ENCODE measurements at places on chromosomes 16 and 17.

- no peak for DNase-seq
Observed at GRCh38 chr16:77060614-77061013, 130.4 kb upstream of the MON1B start.

DNA sequence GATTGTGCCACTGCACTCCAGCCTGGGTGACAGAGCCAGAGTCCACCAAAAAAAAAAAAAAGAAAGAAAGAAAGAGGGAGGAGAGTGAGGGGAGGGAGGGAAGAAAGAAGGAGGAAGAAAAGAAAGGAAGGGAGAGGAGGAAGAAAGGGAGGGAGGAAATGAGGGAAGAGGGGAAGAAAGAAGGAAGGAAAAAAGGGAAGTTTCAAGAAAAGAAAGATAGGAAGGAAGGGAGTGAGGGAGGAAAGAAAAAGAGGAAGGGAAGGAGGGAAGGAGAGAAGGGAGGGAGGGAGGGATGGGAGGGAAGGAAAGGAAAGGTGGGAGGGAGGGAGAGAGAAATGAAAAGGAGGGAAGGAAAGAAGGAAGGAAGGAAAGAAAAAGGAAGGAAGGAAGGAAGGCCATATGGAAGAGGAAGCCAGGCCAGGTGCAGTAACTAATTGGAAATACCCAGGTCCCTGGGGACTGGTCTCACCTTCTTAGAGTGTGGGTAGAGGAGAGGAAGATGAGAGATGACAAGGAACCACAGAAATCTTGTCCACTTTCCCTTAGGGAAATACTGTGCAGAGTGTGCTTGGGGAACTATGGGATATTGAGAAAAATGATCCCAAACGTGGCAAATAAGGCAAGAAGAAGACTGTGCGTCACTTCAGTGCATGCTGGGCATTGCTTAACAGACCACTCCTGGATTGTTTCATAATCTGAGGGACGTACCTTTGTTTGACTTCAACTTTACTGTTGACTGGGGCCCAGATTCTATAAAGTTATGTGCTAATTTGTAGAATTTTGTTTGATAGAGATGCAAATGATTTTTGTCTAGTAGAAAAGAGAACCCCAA, 15.1 kb upstream of the CSNK2A2 start:
- peak; percentile 1 for DNase-seq

DNA sequence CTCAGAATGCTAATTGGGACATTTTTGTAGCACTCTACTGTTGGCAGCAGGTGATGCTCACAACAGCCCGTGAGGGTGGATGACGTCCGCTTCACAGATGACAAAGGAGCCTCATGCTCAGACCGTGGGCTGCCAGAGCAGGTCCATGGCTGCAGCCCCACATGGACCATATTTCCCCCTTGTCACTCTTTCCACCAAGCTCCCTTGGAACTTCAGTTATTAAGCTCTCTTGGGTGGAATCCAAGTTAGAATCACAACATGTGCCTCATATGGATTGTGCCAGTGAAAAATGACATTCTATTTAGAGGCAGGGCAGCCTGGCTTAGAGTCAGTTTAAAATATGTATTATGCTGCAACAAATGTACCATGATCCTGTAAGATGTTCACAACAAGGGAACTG, 33.2 kb upstream of the STH start:
- no peak for DNase-seq

GRCh38 chr16:19432429-19432828, 14.7 kb downstream of the TMC5 start:
- peak; percentile 94 for DNase-seq

DNA sequence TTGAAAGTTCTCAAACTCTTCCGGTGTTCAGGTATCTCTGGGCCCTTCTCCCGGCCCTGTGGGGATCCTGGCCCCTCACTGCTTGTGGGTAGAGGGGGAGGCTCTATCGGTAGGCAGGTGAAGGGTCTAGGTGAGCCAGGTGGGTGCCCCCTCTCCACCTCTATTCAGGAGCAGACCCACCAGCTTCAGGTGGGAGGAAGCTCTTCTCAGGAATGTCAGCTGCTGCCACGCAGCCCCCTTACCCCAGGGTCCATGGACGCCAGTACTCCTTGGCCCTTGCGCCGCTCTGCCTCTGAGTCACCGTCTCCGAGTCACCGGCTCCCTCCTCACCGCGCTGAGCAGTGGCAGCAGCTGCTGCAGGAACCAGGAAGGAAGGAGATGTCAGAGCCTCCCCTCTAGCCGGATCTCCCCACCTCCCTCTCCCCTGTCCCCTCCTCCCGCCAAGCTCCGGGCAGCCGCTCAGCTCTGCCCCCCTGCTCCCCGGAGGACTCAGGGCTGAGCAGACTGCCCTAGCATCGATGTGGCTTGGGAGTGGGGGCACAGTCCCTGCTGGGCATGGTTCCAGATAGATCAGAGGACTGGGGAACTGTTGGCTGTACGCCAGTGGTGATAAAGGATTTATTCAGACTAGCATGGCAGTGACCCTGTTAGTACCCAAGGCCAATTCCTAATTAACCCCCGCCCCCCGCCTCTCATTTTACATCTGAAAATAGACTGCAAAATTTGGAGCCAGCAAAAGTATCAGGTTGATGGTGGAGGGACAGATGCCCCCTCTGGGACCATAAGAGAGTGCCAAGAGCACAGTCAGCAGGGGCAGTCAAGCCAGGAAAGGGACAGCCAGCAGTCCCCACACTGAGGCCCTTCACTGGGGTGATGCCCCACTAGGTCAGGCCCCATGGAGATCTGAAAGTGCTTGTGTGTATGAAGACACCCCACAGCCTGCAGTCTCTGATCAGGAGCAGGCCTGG, at the start of gene OSBPL7:
OSBPL7 (minus strand) TSS at position 371 of the 968 bp plus-strand sequence. CDS start 1,516 bp downstream, outside the sequence.
- DNase-seq: peak; percentile 94

- no peak for DNase-seq
Observed at GRCh38 chr17:76805319-76805718, 62.9 kb upstream of the MGAT5B start.

GRCh38 chr17:81838753-81839255, 4.0 kb upstream of the PPP1R27 start:
- DNase-seq: no peak

DNA sequence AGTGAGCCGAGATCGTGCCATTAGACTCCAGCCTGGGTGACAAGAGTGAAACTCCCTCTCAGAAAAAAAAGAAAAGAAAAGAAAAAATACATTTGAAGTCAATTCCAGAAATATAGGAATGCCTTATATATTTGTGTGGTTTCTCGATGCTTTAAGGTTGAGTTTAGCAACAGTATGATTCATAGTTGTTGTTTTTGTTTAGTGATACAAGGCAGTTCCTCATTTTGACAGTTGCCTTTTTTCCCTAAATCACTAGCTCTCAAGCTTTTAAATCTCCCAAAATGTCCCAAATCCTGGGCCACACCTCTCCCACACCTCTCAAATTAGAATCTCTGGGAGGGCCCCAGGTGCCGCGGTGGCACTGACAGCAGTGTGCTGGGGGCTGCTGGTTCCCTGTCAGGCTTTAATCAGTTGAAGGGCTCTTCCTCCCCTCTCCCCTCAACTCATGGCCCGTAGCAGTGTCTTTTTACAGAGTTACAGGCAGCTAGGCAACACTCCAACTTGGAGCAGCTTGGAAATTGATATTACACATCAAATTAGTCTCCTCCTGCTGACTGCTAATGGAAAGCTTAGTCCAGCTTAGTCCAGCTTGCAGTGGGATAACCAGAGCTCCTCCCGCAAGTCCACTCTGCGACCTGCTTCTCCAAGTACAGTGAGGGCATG, 58.4 kb downstream of the EPN2 start:
- DNase-seq: no peak

DNA sequence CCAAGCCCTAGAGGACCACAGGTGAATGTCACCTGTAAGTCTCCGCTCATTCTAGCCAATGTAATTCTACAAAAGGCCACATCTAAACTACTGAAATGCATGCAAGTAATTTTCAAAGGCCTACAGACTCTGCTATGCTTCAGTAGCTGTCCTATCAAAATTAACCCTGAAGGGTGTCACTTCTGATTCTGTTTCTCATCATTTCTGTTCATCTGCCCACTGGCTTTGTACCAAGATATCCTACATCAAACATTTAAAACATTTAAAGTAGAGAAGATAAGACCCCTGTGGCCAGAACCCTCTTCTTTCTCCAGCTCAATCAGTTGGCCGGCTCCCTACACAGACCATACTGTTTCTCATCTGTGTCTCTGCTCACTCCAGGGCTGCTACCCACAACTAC, 21.5 kb downstream of the PHF12 start:
- DNase-seq: no peak

DNA sequence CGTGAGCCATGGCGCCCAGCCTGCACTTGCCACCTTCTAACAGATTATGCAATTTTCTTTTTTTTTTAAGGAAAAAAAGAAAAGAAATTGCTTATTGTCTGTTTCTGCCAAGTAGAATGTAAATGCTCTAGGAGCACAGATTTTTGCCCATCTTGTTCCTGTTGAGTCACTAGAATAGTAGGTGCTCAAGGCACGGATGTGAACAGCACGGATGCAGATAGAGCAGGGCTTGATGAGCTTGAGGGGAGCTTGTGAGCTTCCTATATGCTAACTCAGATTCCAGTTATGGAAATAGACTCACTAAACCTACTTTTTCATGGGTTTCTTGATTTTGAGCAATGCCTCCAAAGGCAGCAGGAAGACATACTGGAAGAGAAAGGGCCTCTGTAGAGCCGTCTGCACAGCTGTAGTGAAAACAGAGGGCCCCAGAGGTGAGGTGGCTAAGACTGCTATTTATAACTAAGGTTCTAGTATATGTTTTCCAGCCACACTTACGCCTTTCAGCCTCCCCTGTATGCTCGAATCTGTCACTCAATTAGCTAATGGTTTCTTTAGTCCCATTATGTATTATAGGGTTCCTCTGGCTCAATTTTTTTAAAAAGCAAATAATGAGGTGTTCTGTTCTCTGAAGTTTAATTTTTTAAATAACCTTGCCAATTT, 72.8 kb downstream of the WWP2 start:
- DNase-seq: no peak

DNA sequence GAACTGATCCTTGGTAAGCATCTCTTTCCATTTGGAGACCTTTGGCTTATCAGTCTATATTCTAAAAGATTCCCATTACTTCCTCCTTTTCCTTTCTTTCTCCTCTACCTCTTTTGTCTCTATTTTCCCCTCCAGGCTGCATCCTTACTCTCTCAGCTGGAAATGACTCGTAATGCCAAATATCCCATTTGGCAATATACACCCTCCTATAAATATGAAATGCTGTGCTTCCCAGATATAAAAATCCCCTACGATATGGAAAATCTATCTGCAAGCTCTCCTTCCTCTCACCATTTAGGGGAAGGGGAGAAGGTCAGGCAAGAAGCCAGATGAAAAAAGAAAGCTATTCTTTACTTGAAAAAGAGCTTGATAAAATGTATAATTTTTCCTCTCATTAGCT, 39.9 kb downstream of the XPO6 start:
- DNase-seq: peak; percentile 6

- no peak for DNase-seq
Observed at GRCh38 chr16:24282141-24282540, 26.0 kb downstream of the CACNG3 start.

GRCh38 chr16:57590654-57591085, 37.8 kb upstream of the ADGRG1 start:
- DNase-seq: no peak

DNA sequence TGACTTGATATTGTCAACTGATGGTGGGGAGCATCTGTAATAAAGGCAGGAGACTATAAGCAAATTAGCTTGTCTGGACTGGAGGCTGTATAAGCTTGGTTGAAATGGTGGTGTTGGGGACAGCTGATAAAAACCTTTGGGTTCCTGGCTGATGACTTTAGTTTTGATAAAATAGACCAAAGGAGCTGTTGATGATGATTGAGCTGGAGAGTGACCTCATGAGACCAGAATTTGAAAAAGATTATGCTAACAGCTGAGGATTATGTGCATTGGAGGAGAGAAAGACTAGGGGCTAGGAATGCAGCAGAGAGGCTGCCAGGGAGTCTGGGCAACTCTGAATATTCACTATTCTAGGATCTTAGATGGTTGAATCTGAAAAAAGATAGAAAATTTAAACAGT, 8.7 kb upstream of the CDC27 start:
- no peak for DNase-seq

- DNase-seq: no peak
Observed at GRCh38 chr16:87619360-87620200, 17.3 kb downstream of the JPH3 start.

- DNase-seq: no peak
Observed at GRCh38 chr16:56788435-56788834, 58.5 kb downstream of the NUP93 start.

DNA sequence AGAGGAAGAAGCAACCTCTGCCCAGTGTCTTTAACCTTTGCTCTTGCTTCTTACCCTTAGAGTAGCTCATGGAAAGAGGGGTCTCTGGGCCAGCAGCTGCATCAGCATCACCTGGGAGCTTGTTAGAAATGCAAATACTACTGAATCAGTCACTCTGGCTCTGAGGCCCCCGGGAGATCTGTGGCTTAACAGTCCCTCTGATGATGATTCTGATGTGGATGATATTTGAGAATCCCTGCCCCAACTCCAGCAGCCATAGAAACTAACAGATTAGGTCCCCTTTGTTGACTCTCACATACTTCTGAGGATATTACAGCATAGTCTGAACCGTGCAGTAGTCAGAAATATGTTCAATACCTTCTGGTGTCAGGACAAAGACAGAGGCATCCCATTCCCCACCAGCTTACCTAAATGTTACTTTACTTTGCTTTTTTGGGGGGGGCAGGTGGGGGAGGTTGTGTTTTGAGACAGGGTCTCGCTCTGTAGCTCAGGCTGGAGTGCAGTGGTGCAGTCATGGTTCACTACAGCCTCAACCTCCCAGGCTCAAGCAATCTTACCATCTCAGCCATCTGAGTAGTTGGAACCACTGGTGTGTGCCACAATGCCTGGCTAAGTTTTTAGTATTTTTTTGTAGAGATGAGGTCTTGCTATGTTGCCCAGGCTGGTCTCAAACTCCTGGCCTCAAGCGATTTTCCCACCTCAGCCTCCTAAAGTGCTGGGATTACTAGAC, 220.1 kb downstream of the CCDC182 start:
- DNase-seq: peak; percentile 46

DNA sequence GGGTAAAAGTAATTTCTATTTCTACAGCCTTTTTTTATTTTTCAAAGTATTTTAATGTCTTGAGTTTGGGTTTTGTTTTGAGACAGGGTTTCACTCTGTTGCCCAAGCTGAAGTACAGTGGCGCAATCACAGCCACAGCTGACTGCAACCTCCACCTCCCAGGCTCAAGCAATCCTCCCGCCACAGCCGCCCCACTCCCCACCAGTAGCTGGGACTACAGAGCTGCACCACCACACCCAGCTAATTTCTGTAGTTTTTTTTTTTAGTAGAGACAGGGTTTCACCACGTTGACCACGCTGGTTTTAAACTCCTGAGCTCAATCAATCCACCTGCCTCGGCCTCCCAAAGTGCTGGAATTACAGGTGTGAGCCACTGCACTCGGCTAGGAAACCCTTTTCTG, 44.0 kb downstream of the TUBD1 start:
- peak; percentile 23 for DNase-seq
